HuH-7 (cell line): ENCODE measurements at places on chromosomes 4 and X.

- no peak for DNase-seq
These were observed 95.8 kb upstream of the TENM3 start for GRCh38 chr4:182147391-182147790.

GRCh38 chr4:141195095-141195707 lies 25.5 kb upstream of the ZNF330 start:
- no peak for DNase-seq

GRCh38 chr4:152997771-152998487 lies 61.8 kb downstream of the FHDC1 start:
- DNase-seq, result no peak

DNA sequence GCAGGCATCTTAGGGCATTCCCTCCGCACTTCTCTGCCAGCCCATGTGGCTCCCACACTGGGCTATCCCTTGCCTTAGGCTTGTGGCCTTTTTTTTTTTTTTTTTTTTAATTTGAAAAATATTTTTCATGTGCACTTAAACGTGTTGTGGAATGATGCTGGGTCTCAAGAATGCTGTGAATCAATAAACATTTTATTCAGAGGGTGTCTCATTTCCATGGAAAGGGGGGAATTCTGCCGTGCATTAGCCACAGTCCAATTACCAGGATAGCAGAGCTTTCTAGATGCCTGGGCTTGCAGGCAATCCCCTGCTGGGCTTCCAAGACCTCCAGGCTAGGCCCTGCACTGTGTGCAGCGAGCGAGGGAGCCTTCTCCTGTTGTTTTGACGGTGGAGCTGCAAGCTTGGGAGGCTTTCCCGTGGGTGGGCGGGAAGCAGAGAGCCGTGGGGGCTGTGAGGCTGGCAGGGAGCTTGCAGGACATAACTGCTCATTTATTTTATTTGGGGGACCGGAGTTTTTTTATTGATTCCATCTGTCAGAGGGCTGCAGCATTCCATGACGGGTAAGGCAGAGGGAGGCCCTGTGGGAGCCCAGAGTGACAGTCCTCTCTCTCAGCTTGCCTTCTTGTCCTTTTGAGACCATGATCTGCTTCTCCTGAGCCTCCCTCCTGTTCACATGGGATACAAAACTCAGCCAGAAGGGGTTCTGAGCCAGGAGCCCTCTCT lies 2.6 kb upstream of the CPZ start:
- no peak for DNase-seq

DNA sequence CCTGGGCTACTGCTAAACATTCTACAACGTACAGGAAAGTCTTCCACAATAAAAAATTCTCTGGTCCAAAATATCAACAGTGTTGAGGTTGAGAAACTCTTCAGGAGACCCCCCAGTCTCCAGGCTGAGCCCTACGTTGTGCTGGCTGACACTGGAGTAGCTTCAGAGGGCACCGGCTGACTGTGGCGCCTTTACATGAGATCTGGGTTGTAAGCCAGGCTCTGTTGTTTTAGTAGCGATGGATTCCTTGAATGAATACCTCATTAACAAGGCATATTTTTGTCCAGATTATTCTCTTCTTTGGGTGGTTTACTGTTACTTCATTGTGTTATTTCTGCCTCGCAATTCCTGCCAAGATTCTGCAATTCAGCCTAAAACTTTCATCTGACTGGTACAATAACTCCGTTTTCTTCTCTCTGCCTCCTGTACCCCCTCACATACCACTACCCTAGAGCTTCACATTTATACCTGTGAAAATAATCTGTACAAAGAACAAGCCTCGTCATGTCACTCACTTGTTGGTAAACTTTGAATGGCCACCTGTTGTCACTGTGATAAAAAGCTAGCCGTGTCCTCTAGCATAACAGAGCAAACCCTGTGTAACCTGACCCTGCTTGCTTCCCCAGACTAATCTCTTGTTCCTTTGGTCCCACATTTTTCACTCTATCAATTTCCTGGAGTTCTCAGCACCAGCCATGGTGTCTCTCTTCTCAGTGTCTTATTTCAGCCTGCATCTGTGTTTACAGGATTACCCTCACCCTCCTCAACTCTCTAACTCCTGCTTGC lies 1476.1 kb upstream of the TENM3 start:
- DNase-seq, result no peak

- DNase-seq, result no peak
These were observed 196.9 kb downstream of the NWD2 start for GRCh38 chr4:37441231-37442061.

GRCh38 chrX:49191574-49192011 lies 5.4 kb upstream of the PRICKLE3 start:
- DNase-seq, result no peak

DNA sequence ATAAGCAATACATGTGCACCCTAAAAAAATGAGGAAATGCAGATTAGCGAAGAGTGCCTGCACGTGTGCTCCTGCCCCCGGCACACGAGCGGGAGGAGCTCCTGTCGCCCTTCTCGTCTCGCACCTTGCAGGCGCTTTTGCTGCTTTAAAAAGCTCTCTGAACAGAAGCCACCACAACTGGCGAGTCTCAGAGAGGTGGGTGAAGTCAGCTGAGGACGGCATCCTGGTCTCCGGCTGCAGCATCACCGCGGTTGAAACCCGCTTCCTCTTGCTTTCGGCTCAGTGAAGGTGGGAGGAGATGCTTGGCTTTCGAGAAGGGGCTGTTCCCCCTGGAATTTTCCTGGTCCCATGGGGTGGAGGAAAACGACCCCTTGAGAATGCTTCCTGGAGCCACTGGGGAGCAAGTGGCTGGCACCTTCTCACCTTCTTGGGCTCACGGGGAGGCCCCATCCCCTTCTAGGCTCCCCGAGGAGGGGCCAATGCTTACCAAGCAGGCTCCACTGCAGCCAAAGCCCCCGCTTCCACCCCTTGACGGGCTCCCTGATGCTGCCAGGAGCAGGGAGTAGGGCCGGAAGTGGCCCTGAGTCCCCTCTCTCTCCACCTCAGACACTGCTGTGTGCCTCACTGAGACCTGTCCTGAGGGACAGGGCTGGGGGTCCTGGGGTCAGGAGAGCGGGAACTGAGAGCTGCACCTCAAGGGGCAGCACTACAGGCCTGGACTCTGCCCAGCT lies 29.2 kb upstream of the MXD4 start:
- no peak for DNase-seq

DNA sequence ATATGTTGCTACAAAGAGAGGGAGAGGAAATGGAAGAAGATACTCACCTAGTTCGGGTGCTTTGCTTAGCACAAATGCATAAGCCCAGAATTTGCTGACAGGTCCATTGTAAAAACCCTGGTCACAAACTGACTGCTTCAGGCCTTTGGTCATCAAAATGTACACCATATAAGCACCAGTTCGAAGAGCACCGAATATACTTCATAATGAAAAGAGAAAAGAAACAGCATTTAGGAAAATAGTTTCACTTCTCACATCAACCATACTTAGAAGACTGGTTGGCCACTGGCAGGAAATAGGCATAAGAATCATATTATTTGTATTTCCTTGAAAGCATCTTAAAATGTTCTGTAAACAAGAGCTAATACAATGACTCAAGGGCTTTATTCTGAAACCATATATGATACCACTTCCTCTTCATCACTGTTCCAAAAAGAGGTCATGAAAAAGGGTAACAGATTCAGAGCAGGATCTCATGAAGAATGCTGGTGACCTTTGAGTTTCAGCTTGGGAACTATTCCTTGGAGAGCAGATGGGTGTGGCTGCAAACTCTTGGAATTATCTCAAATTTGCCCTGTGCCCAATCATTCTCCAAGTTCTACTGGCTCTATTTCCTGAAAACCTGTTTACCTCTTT lies 138.7 kb downstream of the ELOVL6 start:
- DNase-seq, result no peak

DNA sequence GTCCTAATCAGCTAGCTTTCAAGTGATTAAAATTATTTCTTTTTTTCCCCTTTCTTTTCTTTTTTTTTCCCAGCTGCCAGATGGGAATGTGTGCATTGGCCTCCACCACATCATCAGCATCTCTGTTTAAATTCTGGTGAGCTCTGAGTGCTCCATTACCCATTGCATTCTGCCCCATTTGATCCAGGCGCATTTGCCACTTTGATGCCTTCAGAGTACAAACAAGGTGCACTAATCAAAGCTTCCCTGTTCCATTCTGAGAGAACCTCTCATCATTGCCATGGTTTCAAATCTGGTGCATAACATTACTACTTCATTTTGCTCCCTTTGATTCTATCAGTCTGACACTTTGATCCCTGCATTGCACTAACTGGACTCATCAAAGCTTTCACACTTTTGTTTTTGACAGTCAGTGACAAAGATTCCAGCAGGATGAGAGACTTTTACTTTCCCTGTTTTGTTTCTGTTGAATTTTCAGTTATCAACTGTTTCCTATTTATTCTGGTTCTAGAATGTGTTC lies 238.8 kb upstream of the PCDH10 start:
- no peak for DNase-seq

- DNase-seq, result no peak
These were observed 123.2 kb upstream of the FAM9C start for GRCh38 chrX:13167481-13168231.

- no peak for DNase-seq
These were observed 18.4 kb upstream of the CTSO start for GRCh38 chr4:155972098-155972497.

- no peak for DNase-seq
These were observed 39.5 kb downstream of the ENOPH1 start for GRCh38 chr4:82469791-82470345.

GRCh38 chr4:24913119-24913485 lies 260 bp upstream of the CCDC149 start:
- DNase-seq, result no peak

DNA sequence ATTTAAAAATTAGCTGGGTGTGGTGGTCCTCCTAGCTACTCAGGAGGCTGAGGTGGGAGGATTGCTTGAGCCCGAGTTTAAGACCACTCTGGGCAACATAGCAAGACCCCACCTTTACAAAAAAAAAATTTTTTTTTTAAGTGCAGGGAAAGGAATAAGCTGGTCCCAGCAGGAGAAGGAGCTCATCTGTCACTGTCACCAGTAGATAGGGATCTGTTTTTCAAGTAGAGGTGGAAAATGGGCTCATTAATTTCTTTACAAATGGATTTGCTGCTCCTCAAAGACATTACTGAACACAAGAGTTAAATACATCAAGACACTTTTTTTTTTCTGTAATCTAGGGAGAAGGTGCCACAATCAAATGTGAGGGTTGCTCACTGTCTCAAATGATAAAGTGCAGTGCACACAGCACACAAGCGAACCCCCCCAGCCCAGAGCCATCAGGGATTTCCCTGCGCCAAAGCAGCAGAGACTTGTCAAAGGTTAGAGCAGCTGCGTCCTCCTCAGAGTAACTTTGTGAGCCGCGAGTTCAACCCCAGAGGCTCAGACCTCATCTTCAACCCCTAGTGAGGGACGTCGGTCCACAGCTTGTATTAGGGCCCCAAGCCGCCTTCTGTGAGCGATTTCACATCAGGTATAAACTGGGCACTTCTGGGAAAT lies 14.3 kb upstream of the MTNR1A start:
- no peak for DNase-seq

DNA sequence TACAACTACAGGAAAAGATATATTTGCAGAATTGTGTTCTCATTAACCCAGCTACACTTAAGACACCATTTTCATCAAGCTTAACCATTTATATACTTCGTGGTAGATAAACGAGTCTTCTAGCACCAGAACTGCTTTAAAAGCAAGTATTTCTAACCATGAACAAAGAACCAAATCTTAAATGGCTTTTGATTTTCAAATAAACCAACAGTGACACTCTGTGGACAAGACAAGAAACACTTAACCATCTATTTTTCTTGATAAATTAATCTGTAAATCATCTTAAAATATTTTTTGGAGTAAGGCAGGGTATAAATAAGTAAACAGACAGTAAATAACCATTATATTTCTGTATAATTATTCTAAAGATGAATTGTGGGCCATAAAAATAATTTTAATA lies 10.2 kb downstream of the BEND2 start:
- no peak for DNase-seq

DNA sequence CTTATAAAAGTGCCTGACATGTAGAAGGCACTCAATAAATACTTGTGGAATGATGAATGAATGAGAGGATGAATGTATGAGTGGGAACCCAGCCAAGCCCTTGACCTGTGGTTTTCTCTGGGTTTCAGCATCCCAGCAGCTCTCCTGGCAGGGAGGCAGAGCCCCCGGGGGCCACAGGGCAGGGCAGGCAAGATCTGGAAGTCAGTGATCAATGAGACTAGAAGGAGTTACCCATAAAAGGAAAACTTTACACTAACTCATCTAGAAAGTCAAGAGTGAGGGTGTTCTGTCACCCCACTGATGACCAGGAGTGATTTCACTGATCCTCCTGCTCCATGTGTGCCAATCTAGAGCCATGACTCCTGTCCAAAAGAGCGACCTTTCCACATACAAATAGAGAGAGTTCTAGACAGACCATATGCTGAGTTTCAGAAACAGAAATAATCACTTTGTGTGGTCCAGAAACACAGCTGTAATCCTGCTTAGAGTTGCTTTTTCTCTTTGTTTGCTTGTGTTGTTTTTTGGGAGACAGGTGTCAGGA lies 37.4 kb downstream of the MGARP start:
- DNase-seq, result no peak

DNA sequence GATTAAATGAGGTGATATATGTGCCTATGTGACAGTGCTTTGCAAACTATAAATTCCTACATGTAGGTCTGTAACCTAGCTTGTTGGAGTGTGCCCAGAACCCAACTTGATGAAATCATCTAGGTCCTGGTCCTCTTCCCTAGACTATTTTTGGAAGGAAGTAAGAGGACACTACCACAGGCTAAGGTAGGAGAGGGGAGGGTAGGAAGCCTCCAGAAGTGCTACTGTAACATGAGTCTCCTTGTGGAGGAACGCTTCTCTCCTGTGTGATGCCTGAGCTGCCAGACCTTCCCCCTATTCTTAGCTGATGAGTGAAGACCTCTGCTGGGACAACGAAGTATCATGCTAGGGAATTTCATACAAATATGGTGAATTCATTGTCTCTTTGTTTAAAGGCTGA lies 41.8 kb upstream of the IL21 start:
- DNase-seq, result no peak

- DNase-seq, result no peak
These were observed 156.0 kb upstream of the ANKRD50 start for GRCh38 chr4:124868495-124868894.

- DNase-seq, result no peak
These were observed 10.7 kb downstream of the TRPC5OS start for GRCh38 chrX:111886678-111887077.

GRCh38 chrX:131558562-131558961 lies 14.7 kb downstream of the OR13H1 start:
- no peak for DNase-seq

DNA sequence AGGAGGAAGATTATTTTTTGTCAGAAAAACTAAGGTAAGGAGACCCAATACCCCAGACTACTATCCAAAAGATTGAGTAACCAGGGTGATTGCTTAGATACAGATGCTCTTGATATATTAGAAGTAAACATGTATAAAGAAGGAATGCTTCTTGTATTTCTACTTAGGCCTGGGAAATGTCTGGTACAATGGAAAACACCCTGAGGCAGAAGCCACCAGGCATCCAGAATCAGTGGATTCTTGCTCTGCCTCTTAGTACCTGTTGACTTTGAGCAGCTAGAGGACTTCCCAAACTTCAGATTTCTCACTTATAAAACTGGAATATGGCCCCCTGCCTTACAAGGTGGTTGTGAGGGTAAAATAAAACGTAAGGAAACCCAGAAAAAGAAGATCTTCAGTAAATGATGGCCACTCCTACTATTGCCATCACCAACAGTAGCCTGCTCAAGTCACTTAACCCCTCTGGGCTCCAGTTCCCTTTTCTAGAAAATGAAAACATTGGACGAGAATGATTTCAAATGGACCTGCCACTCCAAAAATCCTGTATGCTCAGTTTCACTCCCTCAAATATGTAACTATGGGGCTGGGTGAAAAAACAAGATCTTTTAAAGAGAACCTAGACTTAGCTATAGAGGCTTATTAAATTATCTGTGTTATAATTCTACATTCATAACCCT lies 56.6 kb downstream of the AMELX start:
- no peak for DNase-seq

GRCh38 chr4:16908377-16909021 lies 10.1 kb upstream of the LDB2 start:
- DNase-seq, result no peak
